ENCODE measurements at places on chromosomes 5 and 9. TPM values are rescaled to one million over a fixed set of nuclear protein-coding genes. Genes with fewer than 3 reads are reported as not detected.

GRCh38 chr9:132214027-132214622, 52.3 kb downstream of the NTNG2 start:
- no peak for DNase-seq
- no peak overlapping the region for H3K4me3 ChIP-seq
- no peak overlapping the region for H3K27ac ChIP-seq
- H3K36me3 ChIP-seq: no peaks in the 10 kb centered on the region
- no peaks in the 10 kb centered on the region for H3K27me3 ChIP-seq
- no peaks in the 10 kb centered on the region for H3K4me1 ChIP-seq

DNA sequence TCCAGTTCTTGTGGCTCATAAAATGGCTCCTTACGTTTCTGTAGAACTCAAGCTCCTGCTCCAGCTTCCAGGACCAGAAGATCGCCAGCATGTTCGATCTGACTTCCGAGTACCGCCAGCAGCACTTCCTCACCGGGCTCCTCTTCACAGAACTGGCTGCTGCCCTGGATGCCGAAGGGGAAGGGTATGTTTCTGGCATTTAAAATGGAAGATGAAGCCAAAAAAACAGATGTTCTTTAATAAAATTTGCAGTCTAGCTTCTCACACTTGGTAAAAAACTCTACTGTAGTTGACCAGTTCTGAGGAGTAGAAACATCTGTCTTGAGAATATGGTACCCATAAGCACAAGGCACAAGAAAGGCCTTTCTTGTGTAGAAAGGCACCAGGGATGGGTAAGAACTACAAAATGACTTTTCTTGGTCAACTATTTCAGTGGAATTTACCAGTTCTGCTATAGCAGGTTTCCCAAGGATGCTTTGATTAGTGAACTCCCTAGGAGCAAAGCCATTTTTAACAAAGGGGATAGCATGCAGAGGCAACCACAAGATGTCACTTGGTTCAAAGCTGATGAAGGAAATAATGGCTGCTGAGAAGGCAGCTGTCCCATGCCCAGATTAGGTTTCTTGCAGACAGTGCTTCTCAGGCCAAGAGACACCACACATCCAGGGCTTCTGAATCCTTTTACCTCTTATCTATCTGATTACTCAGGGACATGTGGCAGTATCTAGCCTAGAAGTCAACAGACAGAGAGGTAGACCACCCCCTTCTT, 192.4 kb downstream of the DOCK8 start:
- H3K4me1 ChIP-seq: no peaks in the 10 kb centered on the region
- no peaks in the 10 kb centered on the region for H3K27me3 ChIP-seq
- H3K27ac ChIP-seq: no peak overlapping the region
- DNase-seq: no peak

DNA sequence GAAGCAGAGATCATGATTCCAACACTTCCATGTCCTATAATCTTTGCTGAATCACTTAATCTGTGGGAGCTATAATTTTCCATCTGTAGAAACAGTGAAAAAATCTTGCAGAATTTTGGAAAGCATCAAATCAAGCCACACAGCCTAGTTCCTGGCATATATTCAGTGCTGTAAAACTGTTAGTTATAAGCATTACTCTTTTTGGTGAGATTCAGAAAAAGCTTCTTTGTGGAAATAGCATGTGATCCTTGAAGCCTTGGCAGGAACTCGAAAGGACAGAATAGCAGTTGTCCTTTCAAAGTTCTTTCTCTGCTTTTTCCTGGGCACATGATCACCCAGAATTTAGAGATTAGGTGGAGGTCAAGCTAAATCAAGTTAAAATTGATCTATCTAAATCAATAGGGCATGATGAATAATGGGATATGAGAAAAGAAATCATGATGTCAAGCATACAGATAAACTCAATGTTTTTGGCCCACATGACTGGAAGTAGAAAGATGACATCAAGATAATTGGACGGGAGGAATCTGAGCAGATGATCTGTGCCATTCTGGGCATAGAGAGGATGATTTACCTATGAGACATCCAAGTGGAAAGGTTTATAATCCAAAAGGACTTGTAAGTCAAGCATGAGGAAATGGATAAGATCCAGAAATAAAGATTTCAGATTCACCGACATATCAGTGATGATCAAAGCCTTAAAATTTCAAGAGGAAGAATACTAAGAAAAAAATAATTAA, 73.1 kb downstream of the TMEM232 start:
- H3K36me3 ChIP-seq: no peaks in the 10 kb centered on the region
- DNase-seq: no peak
- no peaks in the 10 kb centered on the region for H3K4me1 ChIP-seq
- no peak overlapping the region for H3K27ac ChIP-seq

DNA sequence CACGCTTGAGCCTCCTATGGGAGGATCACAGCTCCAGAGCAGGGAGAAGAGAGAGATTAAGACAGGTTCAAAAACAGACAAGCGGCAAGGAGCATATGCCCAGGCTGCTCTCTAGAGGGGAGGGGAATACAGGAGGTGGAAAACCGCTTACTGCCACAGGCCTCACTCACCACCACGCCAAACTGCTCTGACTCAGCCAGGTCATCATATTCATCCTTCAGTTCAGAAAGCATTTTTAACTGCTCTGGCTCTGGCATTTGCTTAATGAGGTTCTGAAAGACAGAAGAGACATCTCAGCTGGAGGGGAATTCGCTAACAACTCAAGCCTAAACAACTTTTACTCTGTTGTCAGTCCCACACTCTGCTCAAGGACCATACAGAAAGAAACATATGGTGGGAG, 40.1 kb downstream of the PCDHGC5 start:
- DNase-seq: no peak
- H3K27ac ChIP-seq: no peak overlapping the region
- H3K36me3 ChIP-seq: peaks cover 43% of the 10 kb centered on the region

DNA sequence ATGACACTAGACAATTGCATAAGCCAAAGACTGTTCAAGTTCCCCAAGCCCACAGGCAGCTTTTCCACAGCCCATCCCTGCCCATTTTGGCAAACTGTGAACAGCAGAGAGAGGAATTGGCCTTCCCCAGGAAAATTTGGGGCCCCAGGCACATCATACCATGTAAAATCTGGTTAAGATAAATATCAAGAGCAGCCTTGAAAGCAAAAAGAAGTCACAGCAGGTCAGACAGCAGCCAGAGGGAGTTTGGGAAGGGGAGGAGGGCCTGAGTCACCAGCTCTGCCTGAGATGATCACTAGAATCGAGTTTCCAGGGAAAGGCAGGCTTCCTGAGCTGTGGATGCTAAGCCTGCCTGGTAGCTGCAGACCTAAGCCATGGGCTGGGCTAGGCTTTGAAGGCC, 179.2 kb downstream of the RFK start:
- no peaks in the 10 kb centered on the region for H3K36me3 ChIP-seq
- no peaks in the 10 kb centered on the region for H3K4me1 ChIP-seq
- H3K27ac ChIP-seq: no peak overlapping the region
- H3K27me3 ChIP-seq: no peaks in the 10 kb centered on the region
- no peak for DNase-seq

Gene MRPS30
- total RNA-seq: 62.1 TPM

Data from activated CD8-positive, alpha-beta T cell treated with anti-CD3 and anti-CD28 coated beads for 36 hours (primary cell).